ENCODE measurements at places on chromosomes 1 and 21.

GRCh38 chr1:13732971-13733667 lies 33.1 kb downstream of the PRDM2 start:
- DNase-seq = no peak

- no peak for DNase-seq
Measured at GRCh38 chr1:148373192-148373925, 109.7 kb downstream of the PPIAL4G start.

DNA sequence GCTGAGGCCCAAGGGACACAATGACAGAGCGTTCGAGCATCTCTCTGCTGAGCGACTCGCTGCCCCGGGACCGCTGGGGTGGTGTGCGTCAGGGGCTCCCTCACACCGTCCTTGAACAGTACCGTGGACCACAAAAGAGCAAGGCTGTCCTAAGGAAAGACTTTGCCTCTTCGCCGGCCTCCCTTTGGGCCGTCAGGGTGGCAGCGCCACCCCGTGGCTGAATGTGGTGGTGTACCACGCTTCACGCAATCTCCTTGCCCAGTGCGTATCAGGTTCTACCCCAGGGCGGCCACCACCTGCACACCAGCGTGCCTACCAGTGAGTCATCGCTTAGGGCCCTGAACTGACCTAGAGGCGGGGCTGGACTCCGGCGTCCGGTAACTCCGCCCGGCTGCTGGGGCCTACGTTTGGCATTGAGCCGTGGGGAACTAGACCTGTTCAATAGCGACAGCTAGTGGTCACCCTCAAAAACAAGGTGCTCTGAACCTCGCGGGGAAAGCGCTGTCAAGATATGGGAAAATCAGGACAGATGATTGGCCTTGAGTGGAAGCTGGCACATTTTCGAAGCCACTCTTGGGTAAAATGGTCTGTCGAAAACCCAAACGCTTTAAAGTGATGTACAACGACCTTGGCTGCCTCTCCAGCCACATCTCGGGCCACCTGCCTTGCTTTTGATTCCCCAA lies 8.1 kb upstream of the TRAF3IP3 start:
- peak; percentile 72 for DNase-seq

DNA sequence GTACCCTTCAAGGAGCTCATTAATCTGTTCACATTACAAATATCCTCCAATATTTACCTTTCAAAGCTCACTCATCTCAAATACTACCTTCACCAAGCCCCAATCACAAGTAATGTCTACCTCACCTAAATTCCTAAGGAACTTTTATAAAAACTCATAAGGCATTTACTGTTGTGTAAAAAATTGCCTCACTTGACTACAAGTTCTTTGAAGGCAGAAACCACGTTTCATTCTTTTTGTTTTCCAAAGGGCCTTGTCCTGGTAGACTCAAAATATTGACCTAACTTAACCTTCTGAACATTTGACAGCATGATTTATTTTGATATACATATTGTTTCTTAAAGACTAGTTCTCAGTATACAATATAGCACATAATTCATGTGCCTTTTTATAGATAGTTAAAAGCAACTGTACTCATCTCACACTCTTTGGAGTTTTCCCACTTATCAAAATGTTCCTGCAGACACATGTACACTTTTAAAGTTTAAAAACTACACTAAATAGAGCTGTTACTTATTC lies 2.5 kb downstream of the USP33 start:
- no peak for DNase-seq

DNA sequence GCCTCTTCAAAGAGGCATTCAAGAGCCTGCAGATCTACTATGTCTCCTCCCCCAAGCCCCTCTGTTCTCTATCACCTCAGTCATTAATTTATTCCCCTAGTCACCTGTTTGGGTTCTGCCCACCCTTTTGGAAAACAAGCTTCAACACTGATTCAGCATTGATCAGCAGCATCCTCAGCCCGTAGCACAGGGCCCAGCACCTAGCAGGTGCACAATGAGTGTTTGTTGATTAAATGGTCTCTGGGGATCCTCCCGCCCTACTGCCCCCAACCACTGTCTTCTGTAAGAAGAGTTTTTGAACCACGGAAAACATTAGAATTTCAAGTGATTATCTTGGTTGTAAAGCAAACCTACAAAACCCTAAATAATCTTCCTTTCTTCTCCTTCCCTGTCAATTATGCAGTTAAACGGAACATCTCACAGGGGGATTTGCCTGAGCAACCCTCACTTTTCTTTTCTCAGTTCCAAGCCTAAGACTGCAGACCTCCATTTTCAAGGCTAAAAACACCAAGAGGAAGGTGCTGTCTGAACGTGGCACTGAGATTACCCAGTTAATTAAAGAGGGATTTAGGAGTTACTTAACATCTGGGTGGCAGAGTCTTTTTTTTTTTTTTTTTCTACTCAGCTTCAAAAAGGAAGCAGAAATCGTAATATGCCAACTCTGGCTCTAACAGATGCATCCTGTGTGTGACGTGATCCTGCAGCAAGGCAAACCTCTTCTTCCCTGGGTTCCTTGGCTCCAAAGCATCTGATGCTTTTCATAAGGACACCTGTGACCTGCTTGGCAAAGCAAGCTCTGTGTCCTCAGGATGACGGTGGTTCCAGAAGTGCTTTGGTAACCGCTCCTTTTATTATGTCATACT lies 163.0 kb downstream of the KAZN start:
- no peak for DNase-seq

- DNase-seq = no peak
Measured at GRCh38 chr21:43921571-43921978, 56.6 kb downstream of the AGPAT3 start.

- no peak for DNase-seq
Measured at GRCh38 chr1:30049748-30050296, 673.6 kb downstream of the MATN1 start.

DNA sequence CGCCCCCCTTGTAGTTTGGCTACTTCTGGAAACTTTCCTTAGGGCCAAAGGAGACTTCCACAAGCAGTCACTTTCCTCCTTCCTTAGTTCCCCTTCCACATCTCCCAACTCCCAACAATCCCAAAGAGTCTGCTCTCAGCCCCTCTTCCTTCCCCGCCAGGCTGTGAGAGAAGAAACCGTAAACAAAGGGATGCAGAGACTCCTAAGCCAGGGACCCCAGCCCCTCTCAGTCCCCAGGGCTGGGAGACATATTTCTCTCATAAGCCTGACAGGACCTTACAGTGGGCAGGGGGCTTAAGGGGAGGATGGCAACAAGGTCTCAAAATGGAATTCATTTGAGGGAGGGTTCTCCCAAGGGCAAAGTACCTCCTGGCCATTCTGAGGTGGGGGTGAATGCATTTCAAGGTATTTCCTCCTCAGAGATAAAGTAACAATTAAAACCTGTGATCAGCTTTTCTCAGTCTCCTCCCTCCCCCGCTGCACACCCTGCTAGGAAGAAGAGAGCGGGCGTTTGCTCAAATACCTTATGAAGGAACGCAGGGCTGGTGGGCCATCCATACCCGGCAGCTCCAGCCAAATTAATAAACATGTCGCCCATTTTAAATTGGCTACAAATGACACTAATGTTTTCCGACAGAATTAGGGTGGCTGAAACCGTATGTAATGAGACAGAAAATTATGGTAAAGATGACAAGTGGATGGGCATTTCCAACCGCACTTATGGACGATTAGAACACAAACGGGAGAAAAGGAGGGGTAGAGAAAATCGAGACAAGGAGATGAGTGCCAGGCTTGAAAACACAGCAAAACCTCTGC lies 4.0 kb downstream of the BARHL2 start:
- DNase-seq = no peak

Data from activated naive CD4-positive, alpha-beta T cell (primary cell).